ENCODE measurements at places on chromosomes 5 and 9.

- no peak for DNase-seq
These were observed 33.7 kb downstream of the ELP1 start for GRCh38 chr9:108900176-108900575.

GRCh38 chr9:133048595-133048994, 13.2 kb upstream of the CEL start:
- DNase-seq: no peak

DNA sequence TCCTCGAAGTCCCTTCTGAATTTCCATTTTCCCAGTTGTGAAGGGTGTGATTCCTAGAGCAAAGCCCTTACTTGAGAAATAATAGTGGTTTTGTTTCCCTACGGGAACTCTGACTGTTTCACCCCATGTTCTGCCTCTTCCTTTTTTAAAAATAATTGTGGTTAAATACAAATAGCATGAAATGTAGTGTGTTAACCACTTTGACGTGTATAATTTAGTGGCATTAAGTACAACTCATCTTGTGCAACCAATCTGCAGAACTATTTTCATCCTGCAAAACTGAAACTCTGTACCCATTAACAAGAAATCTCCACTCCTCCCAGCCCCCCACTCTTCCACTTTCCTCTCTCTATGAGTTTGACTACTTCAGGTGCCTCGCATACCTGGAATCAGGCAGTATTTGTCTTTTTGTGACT, 35.6 kb upstream of the HAND1 start:
- DNase-seq: peak; percentile 15

- DNase-seq: no peak
These were observed 16.5 kb downstream of the EPB41L4B start for GRCh38 chr9:109304347-109304746.

DNA sequence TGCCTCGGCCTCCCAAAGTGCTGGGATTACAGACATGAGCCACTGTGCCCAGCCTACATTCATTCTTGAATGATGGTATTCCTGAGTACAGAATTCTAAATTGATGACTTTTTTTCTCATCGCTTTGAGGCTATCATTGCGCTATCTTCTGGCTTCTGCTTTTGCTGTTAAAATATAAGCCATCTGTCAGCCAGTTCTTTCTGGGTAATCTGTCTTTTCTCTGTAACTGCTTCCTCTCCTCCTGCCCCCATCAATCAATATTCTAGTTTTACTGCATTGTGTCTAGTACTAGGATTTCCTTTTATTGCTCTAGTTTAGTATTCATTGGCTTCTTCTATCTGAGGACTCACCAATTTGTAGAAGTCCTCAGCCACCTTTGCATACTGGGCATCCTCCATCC, 89.0 kb downstream of the PLPP1 start:
- no peak for DNase-seq

DNA sequence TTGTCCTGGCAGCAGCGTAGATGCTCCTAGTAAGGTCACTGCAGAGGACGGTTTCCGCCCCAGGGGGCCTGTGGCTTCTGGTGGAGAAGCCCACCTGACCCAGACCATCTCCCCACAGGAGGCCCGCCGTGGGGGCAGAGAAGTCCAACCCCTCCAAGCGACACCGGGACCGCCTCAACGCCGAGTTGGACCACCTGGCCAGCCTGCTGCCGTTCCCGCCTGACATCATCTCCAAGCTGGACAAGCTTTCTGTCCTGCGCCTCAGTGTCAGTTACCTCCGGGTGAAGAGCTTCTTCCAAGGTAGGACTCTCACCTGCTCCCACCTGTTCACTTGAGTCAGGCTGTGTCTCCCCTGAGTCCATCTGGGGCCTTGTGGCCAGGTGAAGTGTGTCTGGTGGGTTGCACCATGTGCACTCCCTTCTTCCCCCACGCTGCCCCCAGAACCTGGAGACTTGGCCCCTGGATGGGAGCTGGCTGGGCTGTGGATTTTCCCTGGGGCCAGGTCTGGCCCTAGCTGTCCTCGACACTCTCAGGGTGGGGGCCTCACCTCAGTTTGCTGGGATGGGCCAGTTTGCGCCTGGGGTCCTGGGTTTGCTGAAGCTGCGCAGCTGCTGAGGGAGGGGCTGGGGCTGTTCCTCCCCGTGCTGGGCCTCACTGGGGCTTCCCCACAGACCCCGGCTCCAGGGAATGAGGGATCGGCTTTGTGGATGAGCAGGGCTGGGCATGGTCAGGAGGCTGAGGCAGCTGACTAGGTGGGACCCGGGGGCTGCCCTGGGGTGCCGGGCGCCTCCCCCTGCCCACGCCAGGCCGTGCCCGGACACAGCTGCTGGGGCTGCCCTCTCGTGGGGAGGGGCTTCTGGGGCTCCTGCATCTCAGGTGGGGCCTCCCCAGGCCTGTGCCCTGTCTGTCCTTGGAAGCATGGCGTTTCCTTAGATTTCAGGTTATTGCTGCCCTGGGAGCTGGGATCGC, 32.4 kb downstream of the AHRR start:
- DNase-seq: no peak

DNA sequence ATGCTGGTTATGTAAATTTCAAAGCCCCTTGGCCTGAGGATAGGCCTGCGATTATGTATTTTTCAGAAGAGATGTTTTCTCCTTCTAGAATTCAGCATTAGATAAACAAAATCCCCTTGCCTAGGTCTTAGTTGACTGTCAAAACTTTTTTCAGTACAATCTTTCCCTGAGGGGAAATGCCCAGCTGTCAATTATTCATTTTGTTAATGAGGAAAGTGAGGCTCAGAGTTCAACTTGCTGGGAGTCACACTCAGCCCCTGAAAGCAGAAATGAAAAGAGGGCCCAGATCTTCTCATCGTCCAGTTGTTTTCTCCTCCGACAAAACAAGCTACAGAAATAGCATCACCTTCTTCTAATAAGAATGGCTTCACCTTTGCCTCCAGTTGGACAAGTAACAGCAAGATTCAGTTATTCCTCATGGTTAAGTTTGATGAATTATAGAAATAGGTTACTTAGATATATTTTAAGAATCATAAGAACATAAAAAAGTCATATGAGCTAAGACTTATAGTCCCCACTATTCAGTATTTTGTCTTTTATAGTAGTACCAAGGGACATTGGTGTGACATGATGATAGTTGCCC, 627.1 kb upstream of the WWC1 start:
- DNase-seq: no peak

DNA sequence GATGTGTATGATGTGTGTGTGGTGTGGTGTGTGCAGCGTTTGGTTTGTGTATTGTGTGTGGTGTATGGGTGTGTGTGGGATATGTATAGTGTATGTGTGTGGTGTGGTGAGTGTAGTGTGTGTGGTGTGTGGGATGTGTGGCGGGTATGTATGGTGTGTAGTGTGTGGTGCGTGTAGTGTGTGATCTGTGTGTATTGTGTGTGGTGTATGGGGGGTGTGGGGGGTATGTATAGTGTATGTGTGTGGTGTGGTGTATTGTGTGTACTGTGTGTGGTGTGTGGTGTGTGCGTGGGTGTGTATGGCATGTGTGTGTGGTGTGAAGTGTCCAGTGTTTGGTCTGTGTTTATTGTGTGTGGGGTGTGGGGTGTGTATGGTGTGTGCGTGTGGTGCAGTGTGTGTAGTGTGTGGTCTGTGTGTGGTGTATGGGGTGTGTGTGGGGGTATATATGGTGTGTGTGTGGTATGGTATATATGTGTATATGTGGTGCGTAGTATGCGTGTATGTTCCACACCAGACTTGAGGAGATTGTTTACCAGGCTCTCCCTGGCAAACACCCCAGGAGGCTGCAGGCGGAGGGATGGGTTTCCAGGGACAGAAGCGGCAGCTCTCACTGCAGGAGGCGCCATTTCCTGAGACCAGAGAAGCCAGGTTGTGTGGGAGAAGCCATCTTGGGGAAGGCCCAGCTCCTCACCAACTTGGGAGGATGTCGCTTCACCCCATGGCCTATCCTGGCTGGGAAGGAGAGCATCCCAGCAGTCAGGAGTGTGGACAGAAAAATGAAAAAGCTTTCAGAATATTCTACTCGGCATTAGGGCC, 138.1 kb downstream of the NXNL2 start:
- DNase-seq: no peak

DNA sequence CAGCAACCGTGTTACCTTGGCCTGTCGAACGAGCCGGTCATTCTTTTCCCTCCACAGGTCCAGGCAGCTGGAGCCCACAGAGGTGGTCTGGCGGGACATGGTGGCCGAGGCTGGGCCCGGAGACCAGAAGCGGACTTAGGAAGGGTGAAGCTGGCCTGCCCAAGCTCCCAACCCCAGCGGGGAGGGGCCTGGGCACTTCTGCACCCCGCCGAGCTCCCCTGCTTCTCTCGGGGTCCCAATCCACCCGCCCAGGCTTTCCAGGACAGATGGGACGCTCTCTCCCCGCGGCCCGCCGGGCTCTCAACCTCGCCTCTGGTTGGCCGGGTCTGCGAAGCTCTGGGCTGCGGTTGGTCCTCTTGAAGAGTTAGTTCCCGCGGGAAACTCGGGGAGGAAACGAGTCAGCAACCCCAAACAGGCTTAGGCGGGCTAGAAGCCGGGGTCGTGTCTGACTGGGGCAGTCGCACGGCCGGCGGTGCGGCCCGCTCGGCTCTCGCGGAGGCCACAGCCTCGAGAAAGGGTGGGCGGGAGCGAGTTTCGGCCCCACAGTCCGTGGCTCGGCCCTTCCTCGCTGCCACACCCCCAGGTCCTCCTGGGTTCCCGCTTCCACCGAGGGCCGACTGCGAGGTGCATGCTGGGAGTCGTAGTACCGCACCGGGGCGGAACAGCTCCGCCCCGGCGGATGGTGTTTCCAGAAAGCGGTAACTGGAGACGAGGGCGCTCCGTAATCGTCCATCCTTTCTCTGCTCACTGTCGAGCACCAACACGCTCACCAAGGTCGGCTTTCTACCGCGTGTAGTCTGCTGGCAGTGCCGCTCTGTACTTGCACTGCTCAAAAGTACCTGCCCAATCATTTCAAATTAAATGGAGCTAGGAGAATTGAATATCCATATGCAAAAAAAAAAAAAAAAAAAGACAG, at the start of gene FANCG:
Gene FANCG, minus strand, starts transcription at position 517 of the 916 bp plus-strand sequence. Its CDS starts 418 bp downstream, at position 99.
- peak; percentile 84 for DNase-seq

DNA sequence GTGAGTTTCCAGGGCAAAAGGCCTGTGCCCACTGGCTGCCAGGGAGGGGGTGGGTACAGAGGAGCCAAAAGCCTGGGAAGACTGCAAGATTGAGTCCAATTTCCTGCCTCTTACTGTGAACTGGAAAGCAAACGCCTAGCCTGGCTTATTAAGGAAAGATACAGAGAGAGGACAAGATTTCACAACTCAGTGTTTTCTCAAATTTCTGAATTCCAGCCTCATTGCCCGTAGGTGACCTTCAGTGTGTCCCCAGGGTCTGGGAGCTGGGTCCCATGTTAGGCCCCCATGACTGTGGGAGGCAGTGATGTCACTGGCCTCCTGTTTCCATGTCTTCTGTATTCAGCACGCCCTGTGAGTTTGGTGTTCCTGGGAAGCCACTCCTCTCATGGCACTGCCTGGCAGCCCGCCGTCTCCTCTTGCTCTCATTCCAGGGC, 60.6 kb upstream of the PTPN3 start:
- DNase-seq: no peak

GRCh38 chr5:38190111-38190510, 68.2 kb upstream of the EGFLAM start:
- no peak for DNase-seq

DNA sequence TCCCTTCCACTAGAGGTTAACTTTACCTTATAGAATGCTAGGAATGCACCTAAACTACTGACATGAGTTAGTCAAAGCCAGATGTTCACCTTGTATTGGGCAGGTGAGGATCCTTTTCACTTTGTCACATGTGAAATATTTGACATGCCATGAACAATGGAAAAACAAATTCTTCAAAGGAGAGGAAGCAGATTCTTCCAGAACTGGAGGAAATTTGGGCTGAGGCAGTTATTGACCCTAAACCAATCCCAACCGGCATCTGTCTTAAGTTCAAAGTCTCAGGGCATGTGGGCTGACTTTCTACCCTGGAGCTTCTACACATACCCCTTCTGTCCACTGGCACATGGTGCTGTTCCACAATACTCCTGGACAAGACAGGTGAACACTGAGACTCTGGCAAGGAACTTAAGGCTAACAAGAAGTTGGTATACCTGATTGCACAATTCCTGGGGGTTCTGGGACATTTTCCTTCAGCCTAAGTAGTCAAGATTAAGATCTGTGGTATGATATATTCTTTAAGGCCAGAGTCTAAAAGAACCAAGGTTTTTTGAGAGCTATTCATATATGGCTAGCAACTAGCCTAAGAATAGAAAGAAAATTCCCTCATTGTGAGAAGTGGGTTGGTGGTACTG, 2.6 kb downstream of the VLDLR start:
- no peak for DNase-seq

DNA sequence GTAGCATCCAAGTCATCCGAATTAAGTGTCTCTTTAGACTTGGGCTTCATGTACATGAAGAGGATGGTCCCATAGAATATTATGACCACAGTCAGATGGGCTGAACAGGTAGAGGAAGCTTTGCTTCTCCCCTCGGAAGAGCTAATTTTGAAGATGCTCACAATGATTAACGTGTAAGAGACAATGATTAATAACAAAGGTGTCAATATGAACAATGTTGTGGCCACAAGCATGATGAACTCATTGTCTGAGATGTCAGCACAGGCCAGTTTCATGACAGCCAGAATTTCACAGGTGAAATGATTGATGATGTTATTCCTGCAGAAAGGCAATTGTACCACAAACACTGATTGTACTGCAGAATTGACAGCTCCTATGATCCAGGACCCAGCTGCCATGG, 626 bp downstream of the OR13C2 start:
- no peak for DNase-seq

DNA sequence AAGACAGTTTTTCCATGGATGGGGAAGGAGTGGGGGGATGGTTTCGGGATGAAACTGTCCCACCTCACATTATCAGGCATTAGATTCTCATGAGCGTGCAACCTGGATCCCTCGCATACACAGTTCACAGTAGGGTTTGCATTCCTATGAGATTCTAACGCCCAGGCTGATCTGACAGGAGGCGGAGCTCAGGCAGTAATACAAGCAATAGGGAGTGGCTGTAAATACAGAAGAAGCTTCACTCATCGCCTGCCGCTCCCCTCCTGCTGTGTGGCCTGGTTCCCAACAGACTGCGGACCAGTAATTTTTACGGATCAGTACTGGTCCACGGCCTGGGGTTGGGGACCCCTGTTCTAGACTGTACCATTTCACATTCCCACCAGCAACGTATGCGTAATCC, 68.3 kb upstream of the OTULINL start:
- DNase-seq: no peak

DNA sequence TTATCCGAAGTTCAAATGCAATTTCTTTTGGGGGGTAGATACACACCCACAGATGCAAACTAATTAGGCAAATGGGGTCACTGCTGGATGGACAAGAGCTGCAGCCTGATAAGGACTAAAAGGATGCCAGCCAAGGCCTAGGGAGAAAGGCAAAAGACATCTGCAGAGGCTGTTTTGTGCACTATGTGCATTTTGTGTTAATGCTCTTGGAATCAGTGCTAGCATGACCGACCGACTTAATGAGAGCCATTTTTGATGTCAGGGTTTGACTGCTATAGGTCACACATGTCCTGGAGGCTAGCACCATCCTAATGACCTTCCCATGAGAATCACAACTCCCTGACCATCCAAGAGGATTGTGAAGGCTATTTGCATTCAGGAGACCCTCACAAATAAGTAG, 34.6 kb downstream of the PLAC8L1 start:
- no peak for DNase-seq
